ENCODE measurements at places on chromosomes 13 and 19. TPM values are rescaled to one million over a fixed set of nuclear protein-coding genes. Genes with fewer than 3 reads are reported as not detected.

PRR36 gene
- under 0.01 TPM for total RNA-seq

LACC1 gene
- total RNA-seq = 21.5 TPM

TMIGD2 gene
- total RNA-seq = not detected

DNA sequence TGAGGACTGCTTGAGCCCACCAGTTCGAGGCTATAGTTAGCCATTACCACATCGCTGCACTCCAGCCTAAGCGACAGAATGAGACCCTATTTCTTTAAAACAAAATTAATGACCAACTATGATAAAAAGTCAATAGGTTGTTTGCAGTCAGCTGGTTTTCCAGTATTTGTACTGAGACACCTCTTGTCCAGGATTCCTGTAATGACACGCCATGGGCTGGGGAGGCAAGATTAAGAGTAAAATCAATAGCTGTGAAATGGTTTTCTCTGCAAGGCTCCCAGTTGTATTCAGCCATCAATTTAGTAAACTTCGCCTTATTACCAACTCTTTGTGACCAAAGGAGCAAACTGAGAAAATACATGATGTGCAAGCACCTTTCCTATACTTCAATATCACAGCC is 29.5 kb downstream of the STK24 start:
- peaks cover 42% of the 10 kb centered on the region for H3K4me1 ChIP-seq
- no peak overlapping the region for H3K4me3 ChIP-seq
- no peak for DNase-seq
- H3K36me3 ChIP-seq = peaks cover 16% of the 10 kb centered on the region

GRCh38 chr13:48600374-48601364 is 53.1 kb upstream of the CYSLTR2 start:
- no peak overlapping the region for H3K27ac ChIP-seq
- no peaks in the 10 kb centered on the region for H3K27me3 ChIP-seq
- H3K4me1 ChIP-seq = peaks cover 6% of the 10 kb centered on the region
- DNase-seq = no peak
- no peaks in the 10 kb centered on the region for H3K36me3 ChIP-seq

KLK7 gene
- total RNA-seq = not detected

DNA sequence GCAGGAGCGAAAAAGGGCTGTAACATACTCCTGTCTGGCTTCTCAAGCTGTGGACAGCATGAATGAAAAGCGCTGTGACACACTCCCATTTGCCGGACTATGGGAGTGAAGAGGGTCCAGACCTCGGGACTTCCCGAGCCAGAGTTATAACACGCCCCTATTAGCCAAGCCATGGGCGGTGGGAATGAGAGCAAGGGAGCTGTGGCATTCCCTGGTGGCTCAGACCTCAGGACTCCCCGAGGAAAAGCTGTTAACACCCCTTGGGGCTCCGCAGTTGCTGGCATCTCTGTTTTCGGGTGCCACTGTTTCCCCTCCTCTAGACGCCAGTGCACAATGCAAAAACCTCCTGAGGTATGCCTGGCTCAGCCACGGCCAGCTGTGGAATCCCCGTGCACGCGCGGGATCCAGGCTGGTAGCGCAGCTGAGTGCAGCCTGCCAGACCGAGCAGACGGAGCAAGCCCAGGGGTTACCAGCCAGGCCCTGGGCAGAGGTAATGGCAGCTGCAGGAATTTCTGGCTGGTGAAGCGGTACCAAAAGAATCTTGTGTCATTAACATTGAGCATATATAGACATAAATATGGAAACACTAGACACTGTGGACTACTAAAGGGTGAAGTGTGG is 1534.6 kb upstream of the PRR20A start:
- DNase-seq = peak; percentile 8
- H3K27me3 ChIP-seq = no peaks in the 10 kb centered on the region
- H3K4me3 ChIP-seq = no peak overlapping the region
- no peaks in the 10 kb centered on the region for H3K36me3 ChIP-seq

GRCh38 chr19:35293363-35293739 is 1.4 kb downstream of the MAG start:
- no peaks in the 10 kb centered on the region for H3K4me1 ChIP-seq
- H3K4me3 ChIP-seq = no peak overlapping the region
- peaks cover 30% of the 10 kb centered on the region for H3K27me3 ChIP-seq
- H3K27ac ChIP-seq = no peak overlapping the region
- peak; percentile 80 for DNase-seq

GRCh38 chr13:95269756-95270155 is 31.5 kb downstream of the ABCC4 start:
- H3K4me3 ChIP-seq = no peak overlapping the region
- H3K36me3 ChIP-seq = no peaks in the 10 kb centered on the region
- H3K4me1 ChIP-seq = peaks cover 45% of the 10 kb centered on the region
- no peak overlapping the region for H3K27ac ChIP-seq

- peaks cover 53% of the 10 kb centered on the region for H3K36me3 ChIP-seq
- no peaks in the 10 kb centered on the region for H3K27me3 ChIP-seq
- H3K4me1 ChIP-seq = peaks cover 14% of the 10 kb centered on the region
- no peak overlapping the region for H3K27ac ChIP-seq
These were observed 68.8 kb downstream of the COL4A1 start for GRCh38 chr13:110237875-110238817.

RPS28 gene
- total RNA-seq = 177 TPM

- peaks cover 32% of the 10 kb centered on the region for H3K4me1 ChIP-seq
- no peak overlapping the region for H3K4me3 ChIP-seq
- DNase-seq = no peak
These were observed 3.0 kb downstream of the PTOV1 start for GRCh38 chr19:49853852-49854377.

ZNF444 gene
- total RNA-seq = 16.6 TPM

SYNGR4 gene
- total RNA-seq = not detected

GRCh38 chr19:33241530-33242101 is 16.0 kb upstream of the SLC7A10 start:
- no peak overlapping the region for H3K27ac ChIP-seq
- no peaks in the 10 kb centered on the region for H3K27me3 ChIP-seq
- DNase-seq = peak; percentile 94
- H3K4me3 ChIP-seq = no peak overlapping the region
- no peaks in the 10 kb centered on the region for H3K4me1 ChIP-seq

DNA sequence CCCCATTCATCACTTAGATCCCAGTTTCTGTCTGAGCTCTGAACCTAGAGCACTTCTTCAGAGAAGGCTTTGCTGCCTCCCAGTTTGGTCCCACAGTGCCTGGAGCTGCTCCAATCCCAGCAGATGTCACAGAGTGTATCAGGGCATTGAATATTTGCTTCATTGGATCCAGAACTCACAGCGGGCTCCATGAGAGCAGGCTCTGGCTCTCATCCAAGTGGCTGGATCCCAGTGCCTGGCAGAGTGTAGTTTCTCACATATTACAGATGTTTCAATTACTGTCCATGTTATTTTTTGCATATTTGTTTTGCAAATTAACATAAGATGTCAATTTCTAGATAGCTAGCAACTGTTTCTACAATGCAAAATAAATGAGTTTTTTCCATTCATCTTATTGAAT is 50.6 kb downstream of the MYO16 start:
- H3K27ac ChIP-seq = no peak overlapping the region
- H3K4me3 ChIP-seq = no peak overlapping the region
- no peak for DNase-seq
- H3K4me1 ChIP-seq = no peaks in the 10 kb centered on the region
- H3K27me3 ChIP-seq = no peaks in the 10 kb centered on the region

C19orf53 gene
- total RNA-seq = 34.8 TPM

APC2 gene
- total RNA-seq = 0.29 TPM
